ENCODE measurements at places on chromosomes 11 and 22.

DNA sequence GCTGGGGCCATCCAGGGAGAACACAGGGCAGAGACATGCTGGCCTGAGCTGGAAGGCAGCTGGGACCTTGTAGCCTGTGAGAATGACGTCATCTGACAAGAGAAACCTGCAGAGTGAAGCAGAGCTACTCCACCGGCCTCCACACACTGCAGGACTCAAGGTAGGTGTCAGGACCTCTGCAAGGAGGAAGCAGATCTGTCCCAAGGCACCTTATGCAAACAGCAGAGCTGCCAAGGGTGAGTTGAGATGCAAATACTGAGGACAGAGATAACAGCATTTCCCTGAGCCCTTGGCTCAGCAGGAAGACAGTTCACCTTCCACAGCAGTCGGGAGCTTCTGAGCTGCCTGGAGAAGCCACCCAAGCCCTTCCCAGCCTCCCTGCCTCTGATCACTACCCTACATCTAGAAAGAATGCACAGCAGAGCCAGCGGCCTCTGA, 51.9 kb upstream of the IGSF9B start:
- DNase-seq, result no peak

GRCh38 chr11:14304601-14305000, 54.4 kb downstream of the RRAS2 start:
- DNase-seq, result no peak

DNA sequence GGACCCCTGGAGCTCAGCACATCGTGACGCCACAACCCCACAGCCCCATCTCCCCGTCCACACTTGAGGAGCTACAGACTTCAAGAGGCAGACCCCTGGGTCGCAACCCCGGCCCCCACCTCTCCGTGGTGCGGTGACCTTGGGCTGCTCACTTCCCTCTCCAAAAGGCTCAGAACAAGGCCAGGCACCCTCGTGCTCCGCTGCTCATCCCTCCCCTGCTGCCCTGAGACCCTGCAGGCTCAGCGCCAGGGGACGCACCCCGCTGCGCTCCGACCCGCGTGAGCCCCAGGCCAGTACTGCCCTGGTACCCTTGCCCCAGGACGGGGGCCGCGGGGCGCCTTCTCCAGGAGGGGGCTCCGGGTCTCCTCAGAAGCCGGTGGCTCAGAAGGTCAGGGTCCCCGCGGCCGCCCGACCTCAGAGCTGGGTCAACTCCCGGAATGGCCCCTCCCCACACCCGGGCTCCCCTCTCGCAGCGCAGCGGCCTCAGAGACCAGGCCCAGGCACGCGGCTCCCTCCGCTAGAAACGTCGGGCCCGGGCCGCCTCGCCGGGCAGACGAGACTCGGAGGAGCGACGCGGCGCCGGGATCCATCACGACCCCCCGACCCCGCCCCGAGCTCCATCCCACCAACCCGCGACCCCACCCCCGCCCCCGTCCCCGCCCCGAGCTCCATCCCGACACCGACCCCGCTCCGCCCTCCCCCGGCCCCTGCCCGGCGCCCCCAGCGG, 563 bp downstream of the GATD1 start:
- DNase-seq, result no peak

DNA sequence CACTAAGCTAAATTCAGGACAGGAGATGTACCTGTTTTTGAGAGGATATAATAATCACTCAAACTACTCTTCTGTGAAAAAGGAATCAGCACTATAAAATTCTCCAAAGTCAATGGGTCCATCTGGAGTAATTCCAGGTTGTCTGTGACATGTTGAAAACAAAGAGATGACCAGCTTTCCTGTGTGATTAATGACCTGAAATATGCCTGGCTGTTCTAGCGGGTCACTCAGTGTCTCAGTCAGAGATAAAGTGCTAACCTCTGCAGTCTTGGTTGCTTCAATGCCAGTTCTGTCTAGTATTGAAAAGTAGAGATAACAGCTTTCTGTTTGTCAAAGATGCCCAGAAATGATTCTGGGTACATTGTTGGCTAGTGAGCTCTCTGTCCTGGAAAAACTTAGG, 722.6 kb upstream of the TENM4 start:
- DNase-seq, result no peak

- no peak for DNase-seq
These were observed 12.9 kb upstream of the FAT3 start for GRCh38 chr11:92211576-92212167.

DNA sequence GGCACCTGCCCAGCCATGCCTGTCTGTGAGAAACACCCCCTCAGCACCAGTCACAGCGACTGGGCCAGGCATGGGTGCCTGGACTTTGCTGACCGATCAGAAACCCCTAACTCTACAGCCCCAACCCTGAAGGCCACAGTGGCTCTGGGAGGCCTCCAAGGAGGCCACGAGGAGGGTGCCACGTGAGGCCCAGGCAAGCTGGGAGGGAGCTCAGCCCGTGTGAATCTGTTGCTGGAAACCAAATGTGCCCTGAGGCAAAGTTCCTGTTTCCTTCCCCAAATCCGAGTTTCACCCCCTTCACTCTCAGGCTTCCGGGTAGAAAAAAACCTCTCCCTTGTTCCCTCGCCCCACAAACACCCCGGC, 1.3 kb downstream of the UNC93B1 start:
- no peak for DNase-seq

- no peak for DNase-seq
These were observed 19.9 kb downstream of the PACSIN2 start for GRCh38 chr22:42994917-42995562.

Measured in stimulated activated CD8-positive, alpha-beta memory T cell treated with anti-CD3 and anti-CD28 coated beads, Interleukin-7, amount 100 ng/mL, for 1 hour (primary cell).